AG04450 (cell line): ENCODE measurements at places on chromosomes 12 and 14.

- no peak for DNase-seq
Measured at GRCh38 chr14:97359341-97359740, 562.2 kb downstream of the VRK1 start.

- no peak for DNase-seq
Measured at GRCh38 chr12:108327621-108328344, 11.3 kb downstream of the CMKLR1 start.

DNA sequence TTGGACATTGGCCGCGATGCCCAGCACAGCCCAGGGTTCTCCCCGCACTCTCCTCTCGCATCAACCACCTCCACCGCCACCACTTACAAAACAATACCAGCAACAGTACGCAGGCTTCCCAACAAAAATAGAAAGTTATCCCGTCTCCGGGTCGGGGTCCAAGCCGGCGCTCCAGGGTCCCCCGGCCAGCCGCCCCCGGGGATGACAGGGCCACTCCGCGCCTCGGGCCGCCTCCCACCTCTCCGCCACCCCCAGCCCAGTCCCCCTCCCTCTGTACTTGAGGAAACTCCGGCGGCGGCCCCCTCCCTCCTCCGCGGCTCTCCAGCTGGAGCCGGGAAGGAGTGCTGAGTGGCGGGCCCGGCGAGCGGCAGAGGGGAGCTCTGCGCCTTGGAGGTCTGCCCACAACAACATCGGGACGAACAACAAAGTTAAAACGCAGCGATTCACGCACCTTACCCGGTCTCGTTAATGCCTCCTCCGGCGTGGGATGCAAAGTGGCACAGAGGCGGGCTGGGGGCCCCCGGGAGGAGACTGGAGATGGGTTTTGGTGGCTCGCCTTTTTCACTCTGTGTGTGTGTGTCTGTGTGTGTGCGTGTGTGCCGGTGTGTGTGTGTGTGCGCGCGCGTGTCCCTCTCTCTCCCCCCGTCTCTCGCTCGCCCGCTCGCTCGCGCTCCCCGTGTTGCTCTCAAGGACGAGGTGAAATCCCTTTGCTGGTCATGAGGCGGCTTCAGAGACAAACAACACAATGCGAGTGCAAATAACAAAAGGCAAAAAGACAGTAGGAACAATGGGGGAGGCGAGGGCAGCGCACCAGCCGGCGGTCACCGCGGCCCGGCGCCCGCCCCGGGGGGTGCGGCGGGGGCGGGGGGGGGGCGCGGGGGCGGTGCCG is 386.8 kb downstream of the BCAT1 start:
- DNase-seq, result no peak

DNA sequence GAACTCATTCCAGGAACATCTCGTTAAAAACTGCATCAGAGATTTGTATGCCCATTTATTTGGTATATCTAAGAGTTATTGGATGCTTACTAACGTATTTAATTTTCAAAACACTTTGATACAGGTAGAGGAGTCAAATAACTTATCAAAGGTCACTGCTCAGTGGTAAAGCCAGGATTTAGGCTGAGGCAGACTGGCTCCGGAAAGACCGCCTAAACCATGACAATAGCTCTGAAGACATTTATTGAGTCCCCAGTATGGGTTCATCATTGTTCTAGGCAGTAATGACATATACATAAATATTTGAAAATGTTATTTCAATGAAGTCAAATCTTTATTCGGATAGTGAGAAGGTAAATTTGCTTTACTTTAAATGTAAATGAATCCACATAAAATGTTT is 30.3 kb downstream of the WBP11 start:
- no peak for DNase-seq

- no peak for DNase-seq
Measured at GRCh38 chr12:14638066-14638465, 58.3 kb downstream of the GUCY2C start.

DNA sequence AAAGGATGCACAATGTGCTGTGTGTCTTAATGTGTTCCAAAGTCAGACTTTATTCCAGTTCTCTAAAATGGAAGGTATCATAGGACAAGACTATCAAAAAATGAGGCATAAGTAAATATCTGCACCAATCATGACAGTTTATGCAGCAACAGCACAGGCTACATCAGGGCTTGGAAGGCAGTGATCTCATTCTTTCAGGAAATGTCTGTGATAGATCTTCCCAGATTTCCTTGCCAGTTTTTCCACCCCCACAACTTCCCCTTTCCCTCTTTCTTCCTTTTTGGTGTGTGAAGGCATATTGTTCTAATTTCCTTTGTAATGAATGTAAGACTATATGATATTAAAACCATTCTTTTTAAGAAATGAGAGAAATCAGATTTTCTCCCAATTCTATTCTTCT is 326.7 kb downstream of the ATP23 start:
- DNase-seq, result no peak

DNA sequence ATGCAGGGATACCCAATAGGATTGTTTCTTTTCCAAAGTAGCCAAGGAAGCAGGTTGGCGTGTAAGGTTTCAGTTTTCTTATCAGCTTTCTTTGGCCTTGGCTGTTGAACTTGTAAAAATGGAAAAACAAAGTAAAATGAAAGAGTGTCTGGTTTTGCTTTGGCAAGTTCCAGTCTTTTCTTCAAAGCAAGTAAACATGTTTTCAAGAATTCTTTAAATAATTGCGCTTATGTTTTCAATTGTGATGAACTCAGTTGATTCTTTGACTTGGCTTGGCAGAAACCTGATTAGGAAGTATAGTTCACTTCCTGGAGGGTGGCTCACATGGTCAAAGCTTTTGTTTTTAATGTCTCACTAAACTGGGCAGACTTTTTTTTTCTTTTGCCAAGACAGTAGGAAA is 112.2 kb upstream of the USP44 start:
- no peak for DNase-seq

DNA sequence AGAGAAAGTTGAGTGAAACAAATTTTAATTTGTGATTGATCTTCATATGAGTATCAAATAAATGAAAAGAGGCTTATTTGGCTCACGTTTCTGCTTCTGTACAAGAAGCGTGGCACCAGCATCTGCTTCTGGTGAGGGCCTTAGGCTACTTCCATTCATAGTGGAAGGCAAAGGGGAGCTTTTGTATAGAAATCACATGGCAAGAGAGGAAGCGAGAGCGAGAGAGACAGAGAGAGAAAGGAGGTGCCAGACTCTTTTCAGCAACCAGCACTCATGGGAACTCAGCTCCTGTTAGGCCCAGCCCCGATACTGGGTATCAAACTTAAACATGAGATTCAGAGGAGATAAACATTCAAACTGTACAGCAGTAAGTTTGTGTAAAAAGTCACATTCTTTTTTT is 121.4 kb downstream of the SYNE2 start:
- DNase-seq, result no peak

GRCh38 chr12:104448451-104448850 is 8.3 kb upstream of the CHST11 start:
- DNase-seq, result no peak

GRCh38 chr14:30240685-30241084 is 313.0 kb upstream of the PRKD1 start:
- no peak for DNase-seq

GRCh38 chr12:68790081-68790951 is 17.7 kb upstream of the MDM2 start:
- DNase-seq, result no peak

GRCh38 chr12:25785134-25785533 is 173.3 kb upstream of the RASSF8 start:
- DNase-seq, result no peak

DNA sequence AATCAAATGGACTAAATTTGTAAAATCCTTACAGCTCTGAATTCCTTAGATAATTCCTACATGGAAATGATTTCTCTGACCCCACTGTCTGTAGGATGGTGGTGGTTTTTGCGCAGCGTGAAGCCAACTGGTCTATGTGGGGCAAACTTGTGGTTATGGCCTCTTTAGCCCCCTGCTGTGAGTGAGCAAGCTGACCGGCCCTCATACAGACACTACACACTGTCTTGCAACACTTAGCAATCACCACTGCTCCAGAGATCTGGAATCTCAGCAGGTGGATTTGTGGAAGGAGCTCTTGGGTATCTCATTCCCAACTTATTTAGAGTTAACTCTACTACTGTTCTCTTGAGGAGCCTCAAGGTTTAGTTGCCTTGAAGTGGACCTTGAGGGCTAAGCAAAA is 70.2 kb downstream of the SCN8A start:
- DNase-seq, result no peak

- DNase-seq, result no peak
Measured at GRCh38 chr14:101069228-101069549, 165.7 kb upstream of the RTL1 start.

DNA sequence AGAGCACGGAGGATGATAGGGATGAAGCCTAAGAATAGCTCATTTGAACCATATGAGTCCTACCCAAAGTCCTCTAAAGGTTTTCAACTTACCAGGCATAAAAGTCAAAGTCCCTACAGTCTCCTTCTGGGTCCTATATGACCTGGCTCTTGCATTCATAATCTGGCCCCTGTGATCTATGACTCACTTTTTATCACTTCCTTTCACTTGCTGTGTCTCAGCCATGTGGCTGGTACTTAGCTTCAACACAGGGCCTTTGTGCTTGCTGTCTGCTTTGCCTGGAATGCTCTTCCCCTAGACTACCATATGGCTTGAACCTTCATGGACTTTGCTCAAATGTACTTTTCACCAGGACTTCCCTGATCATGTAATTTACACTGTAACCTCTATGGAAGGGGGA is 137.6 kb upstream of the TMTC1 start:
- DNase-seq, result no peak

DNA sequence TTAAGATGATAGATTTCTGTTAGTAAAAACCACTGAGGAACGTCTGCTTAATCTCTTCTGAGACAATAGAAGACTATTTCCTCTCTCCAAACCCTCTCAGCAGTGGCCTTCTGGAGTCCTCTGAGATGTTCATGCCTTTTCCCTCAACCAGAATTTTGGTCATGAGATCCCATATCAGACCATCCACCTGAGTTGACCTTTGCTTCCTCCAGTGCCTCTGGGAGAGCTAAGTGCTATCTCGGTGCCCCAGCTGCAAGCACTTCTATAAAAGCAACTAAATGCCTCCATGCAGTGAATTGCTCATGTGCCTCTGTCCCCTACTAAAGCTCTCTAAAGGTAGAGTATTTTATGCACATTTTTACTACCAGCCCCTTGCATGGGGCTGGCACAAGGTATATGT is 172.8 kb upstream of the BCL2L14 start:
- DNase-seq, result no peak

GRCh38 chr12:55681142-55682077 is 26.3 kb downstream of the ITGA7 start:
- DNase-seq, result no peak

DNA sequence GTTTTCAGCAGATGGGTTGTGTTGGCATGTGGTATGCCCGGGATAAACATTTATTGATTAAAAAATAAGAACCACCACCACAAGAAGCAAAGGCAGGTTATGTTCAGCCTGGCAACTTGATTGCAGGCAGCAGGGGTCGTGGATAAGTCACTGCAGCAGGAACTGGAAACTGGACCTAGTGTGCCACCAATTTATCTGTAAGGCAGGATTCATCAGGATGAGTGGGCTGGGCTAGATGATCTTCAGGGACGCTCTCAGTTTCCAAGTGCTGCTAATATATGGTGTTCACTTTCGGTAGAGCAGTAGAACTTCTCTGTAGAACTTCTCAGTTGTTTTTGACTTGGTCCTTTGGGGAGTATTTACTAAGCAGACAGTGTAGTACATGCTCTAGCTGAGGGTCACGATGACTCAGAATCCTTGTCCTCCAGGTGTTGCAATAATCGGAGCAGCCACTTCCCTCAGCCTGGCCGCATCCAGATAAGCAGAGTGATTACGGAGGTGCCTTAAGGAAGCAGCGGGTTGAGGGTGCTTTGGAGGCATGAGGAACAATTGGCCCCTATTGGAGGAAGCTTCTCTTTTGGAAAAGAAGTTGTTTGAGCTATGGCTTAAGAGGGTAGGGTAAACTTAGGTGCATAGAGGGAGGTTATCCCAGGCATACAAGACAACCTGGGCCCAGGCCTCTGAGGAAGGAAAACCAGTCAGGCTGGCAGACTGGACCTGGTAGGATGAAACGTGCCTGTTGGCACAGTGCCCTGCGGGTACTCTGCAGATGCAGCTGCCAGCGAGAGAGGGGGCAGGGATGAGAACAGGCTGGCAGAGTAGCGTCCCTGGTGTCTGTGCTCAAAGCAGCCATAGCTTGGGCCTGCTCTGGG is 104.0 kb downstream of the GPR135 start:
- DNase-seq, result peak; percentile 38

DNA sequence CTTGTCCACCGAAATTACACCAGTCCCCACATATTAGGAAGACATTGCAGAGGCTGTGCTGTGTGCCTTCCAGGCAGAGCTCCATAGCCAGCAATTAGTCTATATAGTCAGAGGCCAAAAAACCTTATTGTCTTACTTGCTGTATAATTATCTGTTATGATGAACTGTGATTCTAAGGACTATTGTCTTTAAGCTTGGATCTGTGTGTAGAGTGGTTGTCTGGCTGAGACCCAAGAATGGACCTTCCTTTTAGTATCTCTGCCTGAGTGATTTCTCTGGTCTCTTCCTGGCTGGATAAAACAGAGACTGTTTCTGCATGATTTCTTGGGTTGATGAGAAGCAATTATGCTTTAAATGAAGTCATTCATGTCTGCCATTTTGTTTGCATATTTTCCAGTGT is 465.3 kb downstream of the PRKD1 start:
- DNase-seq, result no peak

DNA sequence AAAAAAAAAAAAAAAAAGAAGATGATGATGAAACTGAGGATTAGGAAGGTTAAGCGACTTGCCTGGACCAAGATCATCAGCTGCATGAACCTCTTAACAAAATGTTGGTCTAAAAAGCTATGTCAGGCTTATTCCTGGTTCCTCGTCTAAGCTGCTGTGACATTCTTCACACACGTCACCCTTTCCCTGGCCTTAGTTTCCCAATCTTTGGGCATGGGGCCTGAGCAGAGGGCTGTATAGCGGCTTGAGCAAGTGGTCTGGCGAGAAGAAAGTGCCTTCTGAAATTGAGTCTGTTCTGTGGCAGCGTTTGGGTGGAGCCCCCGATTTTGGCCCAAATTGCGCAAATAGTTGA is 58.7 kb upstream of the CCND2 start:
- DNase-seq, result no peak

- DNase-seq, result no peak
Measured at GRCh38 chr12:40170593-40170992, 54.2 kb upstream of the LRRK2 start.

DNA sequence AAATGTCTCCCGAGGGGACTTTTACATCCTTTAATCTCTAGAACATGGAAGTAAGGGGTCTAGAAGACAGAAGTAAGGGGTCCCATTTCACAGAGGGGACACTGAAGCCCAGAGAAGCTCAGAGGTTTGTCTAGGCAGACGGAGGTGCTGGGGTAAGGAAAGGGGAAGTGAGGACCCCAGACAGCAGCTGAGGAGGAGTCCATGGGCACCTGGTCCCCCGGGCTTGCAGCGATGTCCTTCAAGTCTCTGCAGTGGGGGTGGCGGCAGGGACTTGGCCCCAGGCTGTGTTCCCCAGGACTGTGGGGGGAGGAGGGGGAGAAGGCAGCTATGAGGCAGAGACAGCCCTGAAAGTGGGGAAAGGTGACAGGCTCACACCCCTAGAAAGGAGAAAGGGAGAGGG is 30.7 kb downstream of the DTX1 start:
- no peak for DNase-seq
